ENCODE measurements at places on chromosomes 2 and 18.

DNA sequence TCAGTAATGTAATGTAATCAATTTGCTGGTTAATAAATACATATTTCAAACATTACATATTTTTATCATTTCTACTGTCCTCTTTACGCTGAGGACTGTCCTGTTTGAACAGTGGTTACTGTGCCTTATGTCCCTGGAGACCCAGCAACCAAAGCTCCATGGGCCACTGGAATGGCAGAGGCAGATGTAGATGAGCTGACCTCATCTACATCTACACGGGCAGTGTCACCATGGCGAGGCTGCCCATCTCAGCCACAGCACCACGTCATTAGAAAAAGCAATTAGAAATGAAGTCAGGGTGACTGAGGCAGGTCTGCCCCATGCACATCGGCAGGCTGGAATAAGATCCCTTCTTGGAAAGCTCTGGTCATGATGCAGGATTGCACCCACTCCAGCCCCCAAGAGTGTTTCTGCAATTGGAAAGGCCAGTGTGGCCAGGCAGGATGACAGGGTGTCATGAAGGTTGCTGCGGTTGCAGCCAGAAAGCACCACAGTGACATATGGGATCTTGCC lies 237.5 kb downstream of the NDUFA10 start:
- DNase-seq, result no peak

DNA sequence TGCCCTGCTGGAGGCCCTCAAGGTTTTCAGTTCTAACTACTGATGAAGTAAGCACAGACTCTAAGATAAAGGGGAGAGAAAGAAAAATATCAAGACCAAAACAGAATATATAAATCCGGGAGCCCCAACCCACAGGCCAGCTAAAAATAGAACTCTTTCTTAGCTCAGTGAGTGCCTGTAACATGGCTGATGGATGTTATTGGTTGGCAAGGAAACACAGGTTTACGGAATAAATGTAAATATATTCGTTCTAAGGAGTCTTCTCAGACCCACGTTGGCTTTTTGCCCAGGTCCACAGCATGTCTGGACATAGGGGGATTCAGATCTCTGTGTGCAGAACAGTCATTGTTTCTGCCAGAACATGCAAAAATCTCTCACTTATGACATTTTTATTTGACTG lies 139.0 kb upstream of the SERPINE2 start:
- DNase-seq, result no peak

DNA sequence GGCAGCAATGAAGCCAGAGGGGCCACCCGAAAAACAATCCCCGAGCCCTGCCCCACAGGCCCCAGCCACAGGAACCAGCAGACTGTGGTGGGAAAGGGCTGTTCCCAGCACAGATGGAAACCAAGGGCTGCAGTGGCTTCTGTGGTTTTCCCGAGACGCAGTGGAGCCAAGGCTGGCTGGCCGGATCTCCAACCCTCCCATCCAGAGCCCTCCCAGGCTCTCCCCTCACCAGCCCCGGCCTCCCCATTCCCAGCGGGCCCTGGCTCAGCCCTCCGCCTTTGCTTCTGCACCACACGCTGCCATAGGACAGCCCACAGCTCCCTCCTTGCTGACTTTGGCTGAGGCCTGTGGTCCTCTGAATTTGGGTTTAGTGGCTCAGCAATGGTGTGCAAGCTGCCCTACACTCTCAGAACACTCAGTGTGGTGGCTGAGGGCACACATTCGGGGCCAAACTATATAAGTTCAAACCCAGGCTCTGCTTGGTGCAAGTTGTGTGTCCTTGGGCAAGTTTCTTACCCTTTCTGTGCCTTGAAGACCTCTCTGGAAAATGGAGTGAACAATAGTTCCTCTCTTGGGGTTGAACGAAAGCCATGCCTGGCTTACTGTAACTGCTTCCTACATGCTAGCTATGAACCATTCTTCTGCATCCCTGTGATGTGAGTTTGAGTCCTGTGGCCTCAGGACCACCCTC lies 200.1 kb downstream of the SMAD7 start:
- no peak for DNase-seq

- DNase-seq, result no peak
Measured at GRCh38 chr18:10351219-10351818, 103.1 kb upstream of the APCDD1 start.

DNA sequence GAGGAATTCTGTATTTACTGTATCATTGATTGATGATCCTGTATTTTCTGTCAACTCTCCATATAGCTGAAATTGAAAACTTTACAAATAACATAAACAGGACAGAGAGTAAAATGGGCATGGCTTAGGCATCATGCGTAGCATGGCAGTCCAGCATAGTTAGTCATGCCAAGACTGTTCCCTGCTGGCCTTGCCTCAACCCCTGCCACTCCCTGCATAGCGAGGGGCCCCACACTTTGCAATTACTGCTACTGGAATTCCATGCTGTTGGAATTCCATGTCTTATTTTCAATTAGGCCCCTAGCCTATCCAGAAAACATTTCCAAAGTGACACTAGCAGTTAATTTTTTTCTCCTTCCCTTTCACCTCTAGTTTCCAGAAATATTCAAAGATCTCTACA lies 15.1 kb upstream of the SOX11 start:
- no peak for DNase-seq

- no peak for DNase-seq
Measured at GRCh38 chr2:213545964-213546475, 261.8 kb downstream of the SPAG16 start.

DNA sequence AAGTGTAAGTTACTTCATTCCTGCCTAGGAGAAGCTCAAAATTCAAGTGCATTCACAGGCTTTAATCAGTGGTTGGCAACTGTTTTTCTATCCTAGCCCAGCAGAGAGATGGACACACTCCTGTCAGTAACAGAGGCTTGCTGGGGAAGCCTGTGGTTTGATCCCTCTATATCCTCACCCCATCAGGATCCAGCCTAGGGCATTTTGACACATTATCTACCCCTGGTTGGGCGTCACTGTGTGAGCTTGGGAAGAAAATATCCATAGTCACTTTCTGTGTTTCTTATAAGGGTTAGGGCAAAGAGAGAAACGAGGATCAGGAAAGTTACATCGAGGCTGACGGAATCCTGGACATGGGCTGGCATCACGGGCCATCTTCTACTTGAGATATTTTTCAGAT lies 10.0 kb downstream of the NT5DC4 start:
- no peak for DNase-seq

DNA sequence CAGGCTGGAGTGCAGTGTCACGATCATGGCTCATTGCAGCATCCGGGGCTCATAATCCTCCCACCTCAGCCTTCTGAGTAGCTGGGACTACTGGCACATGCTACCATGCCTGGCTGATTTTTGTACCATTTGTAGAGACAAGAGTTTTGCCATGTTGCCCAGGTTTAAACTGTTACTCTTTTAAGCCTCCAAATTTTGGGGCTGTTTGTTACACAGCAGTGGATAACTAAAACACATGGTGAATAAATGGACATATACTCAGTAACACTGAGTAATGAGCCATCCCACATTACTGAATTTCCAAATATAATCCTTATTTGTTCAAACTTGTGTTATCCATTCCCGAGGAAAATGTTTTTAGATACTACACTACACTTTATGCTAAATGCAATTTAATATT lies 9.8 kb downstream of the ADCY3 start:
- no peak for DNase-seq

- DNase-seq, result no peak
Measured at GRCh38 chr2:235325151-235325550, 168.7 kb upstream of the AGAP1 start.

DNA sequence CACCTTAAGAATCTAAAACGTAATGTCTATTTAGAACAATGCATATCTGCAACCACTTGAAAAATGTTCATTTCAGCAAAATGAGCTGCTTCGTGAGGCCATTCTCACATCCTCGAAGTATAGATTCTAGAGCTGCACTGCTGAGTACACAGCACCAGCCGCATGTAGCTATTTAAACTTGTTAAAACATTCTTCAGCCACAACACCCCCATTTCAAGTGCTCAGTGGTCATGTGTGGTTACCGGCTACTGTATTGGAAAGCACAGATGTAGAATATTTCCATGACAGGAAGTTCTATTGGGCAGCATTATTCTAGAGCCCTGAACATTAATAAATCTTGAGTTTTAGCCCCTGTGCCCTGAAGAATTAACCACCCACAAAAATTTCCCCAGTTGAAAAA lies 35.0 kb downstream of the SUMO1 start:
- DNase-seq, result no peak

DNA sequence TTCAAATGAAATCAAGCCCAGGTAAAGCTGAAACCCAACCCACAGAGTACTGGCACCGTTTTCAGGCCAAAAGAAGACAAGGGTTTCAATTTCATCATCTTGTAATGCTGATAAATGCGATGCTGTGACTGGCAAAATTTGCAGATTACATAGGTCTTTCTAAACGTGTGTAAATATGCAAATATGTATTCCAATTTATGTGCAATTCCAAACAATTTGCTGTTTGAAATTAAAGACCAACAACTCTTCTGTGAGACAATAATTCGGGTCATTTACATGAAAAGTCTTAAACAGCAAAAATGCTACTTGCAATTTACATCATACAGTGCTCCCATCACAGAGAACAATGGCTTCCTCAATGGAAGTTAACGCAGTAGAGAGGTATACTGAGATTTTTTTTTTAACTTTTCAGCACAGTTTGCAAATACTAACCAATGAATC lies 2.8 kb upstream of the ZNF532 start:
- no peak for DNase-seq

- DNase-seq, result no peak
Measured at GRCh38 chr2:173126819-173127218, 51.2 kb downstream of the MAP3K20 start.

DNA sequence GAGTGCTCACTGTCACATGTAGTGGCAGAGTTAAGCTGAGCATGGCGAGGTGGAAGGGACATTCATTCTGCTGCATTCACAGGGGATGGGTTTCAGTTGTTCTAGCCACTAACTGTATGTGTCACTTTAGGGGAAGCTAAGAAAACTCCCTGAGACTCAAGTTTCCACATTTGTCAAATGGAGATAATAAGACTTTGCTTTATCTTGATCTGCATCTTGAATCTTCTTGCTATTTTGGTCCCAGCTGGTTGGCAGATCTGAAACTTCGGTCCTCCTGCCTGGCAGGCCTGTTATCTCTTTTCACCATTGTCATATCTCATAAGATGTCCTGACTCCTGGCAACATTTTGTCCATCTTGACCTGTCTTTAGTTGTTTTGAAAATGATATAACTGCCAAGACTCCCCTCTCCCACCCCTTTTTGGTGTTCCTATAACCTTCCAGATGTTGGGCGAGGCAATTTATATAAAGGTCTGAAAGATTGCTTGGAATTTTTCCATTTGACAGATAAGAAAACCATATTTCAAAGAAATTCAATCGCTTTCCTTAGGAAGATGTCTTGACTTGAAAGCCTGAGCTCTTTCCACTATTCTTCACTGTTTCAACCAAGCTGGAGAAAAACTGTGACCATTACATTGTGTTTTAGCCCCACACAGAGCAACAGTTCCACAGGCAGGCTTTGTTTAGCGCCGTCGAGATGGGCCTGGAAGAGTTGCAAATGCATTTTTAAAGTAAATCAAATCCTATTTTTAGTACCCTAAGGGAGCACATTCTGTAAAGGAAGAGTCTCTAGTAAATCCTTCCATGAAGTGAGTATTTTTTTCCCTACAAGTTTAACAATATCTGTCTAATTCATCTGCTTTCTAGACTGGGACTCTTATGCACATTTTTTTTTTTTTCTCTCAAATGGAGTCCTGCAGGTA lies 33.4 kb downstream of the MYCN start:
- no peak for DNase-seq

- DNase-seq, result no peak
Measured at GRCh38 chr2:6692056-6692455, 173.7 kb downstream of the CMPK2 start.

DNA sequence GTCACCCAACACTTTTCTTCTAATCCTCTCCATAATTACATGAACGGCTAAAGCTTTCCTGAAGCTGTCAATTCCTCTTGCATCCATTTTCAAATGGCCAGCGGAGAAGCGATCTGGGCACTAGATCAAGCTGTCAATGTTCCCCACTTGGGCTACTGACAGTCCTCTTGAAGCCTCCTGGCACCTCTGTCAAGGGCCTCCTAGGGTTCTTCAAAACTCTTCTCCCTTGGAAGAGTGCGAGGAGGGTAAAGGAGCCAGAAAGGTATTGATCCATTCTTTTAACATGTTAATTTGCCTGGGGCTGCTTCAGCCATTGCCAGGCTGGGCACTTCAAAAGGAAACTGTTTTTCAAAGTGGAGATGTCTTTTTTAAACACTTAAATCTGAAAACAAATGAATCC lies 19.8 kb downstream of the EPHA4 start:
- DNase-seq, result no peak

DNA sequence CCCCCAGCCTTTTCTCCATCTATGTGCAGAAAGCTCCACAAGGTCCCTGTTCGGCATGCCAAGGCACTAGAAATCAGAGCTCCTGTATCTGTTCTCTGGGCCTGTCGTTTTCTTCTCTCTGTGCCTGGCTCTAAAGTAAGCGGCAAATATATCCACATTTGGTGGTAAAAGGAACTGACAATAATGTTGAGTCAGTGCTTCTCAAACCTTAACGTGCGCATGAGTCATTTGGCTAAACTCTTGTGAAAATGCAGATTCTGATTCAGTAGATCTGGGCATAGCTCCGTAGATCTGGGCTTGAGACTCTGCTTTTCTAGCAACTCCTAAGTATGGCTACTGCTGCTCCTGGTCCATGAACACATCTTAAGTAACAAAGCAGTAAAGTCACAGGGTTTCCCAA lies 16.5 kb upstream of the ACSL3 start:
- DNase-seq, result no peak

DNA sequence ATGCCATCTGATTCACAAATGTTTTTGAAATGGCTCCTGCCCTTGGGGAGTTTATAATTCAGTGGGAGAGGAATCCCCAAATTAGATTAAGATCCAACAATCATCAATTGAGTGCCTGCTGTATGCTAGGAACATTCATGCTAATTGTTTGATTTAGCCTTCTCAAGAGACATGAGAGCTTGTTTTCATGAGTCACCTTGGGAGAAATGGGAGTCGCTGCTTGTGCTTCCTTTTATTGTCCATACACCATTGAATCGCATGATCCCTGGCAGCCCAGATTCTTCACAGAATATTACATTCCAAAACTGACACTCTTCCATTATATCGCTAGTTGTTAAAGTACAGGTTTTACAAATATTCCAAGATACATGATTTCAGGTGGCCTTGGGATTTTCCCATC lies 106.0 kb upstream of the MAP3K20 start:
- no peak for DNase-seq

DNA sequence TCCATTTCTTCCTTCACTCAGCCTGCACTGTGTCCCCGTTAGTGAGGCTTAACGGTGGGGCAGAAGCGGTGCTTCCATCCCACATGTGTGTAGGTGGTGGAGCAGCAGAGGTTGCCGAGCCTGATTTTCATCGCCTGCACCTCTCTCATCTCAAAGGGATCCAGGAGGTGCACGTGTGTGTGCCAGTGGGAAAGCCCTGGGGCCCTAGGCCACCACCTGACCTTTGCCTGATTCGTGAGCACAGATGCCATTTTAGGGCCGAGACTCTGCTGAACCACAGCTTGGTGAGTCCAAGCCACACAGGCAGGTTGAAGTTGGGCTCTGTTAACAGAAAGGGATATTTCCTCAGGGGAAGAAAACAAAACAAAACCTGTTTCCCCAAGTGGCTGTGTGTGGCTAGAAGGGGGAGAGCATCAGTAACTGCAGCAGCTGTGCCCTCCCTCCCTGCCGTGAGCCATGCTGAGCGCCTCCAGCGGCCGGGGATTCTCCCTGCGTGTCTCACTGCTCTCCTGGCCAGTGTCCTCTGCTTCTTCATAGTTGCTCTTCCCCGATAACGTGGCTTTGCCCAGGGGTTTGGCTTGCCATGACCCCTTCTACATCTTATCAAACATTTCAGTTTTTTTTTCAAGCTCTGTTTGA lies 81.5 kb downstream of the MAPRE2 start:
- no peak for DNase-seq

GRCh38 chr2:112182581-112183034 lies 44.4 kb downstream of the FBLN7 start:
- DNase-seq, result no peak

GRCh38 chr2:232489516-232490220 lies 2.0 kb upstream of the ECEL1 start:
- no peak for DNase-seq
